Stimulated activated CD8-positive, alpha-beta memory T cell treated with anti-CD3 and anti-CD28 coated beads, Interleukin-2, amount 100 ng/mL, for 1 hour (primary cell): ENCODE measurements at places on chromosomes 4 and X.

DNA sequence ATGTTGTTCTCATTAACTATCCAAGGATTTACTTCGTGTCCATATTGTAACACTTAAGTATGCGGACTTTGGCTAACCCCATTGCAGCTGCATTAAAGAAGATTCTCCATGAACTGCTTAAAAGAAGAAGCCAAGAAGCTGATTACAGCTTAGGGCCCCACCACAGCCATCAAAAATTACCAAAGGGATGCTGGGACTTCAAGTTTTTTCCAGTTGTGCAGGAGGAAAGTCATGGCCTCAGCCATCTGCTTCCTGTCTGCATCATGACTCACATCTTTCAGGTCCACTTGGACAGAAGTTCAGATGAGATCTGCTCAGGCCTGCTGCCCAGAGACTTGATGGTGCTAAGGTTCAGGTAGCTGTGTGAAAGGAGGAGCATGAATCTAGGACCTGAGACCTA, 38.8 kb upstream of the CAPN6 start:
- no peak for DNase-seq

DNA sequence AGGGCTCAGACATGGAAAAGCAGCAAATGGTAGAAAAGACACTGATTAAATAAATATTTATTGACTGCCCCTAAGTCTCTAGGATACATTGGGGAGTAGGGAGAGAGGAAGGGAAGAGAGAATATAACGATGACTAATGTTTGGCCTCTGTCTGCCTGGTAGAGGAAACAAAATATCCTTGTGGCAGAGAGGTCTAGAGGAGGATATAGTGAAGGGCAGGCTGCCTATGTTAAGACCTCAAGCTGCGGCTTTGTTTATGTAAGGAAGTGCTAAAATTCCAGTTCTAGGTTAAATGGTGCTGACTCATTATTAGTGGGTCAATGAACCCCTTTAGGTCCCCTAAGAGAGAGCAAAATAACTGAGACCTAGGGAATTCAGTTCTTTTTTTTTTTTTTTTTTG, 427.3 kb upstream of the FTHL17 start:
- DNase-seq, result no peak

DNA sequence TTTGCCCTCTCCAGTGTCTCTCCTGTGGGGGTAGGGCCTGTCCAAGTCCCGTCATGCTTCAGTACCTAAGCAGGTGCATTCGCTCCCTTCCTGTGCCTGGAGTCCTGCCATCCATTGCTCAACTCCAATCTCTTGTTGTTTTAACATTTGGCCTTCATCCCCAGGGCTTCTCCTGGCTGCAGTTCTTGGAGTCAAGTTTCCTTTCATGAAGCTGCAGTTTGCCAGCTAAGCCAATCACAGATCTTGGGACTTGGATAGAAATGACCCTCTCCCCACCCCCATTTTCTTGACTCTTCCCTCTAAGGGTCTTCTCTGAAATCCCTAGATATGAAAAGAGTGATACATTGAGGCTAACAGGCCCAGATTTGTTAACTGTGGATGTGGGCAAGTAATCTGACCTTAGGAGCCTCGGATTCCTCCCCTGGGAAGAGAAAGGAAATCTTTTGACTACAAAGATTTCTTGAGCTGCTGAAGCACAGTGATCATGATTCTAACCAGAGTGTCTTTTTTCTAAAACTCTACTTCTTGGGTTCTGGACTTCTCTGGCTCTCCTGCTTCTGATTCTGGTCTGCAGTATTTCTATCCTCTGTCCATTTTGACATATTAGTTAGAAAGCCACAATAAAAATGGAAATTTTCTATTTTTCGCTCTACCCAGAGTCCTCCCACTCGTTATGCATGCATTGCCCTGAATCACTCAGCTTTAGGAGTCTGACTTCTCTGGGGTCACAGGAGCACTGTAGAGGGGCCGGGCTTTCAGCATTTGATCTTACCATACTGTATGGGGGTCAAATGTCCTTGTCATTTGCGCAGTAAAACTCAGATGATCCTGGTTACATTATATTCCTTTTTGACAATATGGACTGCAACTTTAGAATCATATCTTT, 61.0 kb downstream of the CHRNA9 start:
- no peak for DNase-seq

GRCh38 chr4:38529189-38530115, 134.5 kb upstream of the KLF3 start:
- no peak for DNase-seq
